Ureter (tissue), 1 donor: ENCODE measurements at places on chromosomes 1 and 21. TPM values are rescaled to one million over a fixed set of nuclear protein-coding genes. Genes with fewer than 3 reads are reported as not detected.

DNA sequence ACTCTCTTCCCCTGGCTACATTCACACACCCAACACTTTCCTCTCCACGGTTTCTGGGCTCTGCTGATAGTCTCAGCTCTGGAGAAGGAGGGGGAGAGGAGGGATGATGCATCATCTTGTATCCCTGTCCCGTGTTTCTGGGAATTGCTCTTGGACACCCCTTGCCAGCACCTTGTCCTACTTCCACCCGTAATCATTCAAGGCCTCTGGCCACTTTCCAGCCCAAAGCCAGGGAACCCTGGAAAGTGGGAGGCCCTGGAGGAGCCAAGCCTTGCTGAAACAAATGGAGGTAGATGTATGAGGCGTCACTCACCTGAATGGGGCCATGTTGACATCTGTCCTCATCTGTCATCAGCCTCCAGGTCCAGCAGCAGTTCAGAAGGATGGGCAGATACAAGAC lies 4.4 kb downstream of the PLEKHO1 start:
- peak; percentile 39 for DNase-seq

GRCh38 chr1:163069142-163069541 lies at the start of gene RGS4:
Gene RGS4, plus strand, starts transcription at chr1:163069361. Its CDS starts 124 bp downstream, at chr1:163069485.
- DNase-seq: peak; percentile 62

DNA sequence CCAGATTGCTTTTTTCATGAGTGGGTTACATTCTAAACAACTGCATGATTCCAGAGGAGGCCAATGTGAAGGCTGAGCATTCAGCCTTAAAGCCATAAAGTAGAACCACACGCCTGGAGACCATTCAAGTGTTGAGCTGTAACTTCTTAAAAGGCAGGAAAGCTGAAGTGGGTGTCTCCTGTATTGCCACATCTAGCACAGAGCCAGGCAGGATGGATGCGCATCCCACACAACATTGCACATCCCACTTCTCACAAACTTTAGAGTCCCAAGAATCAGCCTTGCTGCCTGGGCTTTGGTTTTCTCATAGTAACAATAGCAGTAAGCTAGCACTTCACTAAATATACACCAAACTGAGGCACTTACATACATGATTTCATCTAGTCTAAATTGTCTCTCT lies 151.7 kb downstream of the DAB1 start:
- no peak for DNase-seq

DNA sequence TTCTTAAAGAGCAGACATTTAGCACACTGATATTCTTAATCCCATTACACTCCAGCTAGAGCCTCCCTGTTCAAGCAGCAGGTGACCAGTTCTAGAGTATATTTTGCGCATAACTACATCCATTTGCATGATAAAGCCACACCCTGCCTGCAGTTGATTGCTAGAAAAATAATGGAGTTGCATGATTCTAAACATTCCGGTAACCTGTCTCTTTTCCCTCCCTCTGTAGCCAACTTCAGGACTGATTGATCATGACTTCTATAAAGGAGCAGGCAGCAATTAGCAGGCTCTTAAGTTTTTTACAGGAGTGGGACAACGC lies 14.9 kb downstream of the ARMH1 start:
- DNase-seq: no peak

GRCh38 chr1:118825619-118826018 lies 162.5 kb downstream of the TBX15 start:
- DNase-seq: no peak

DNA sequence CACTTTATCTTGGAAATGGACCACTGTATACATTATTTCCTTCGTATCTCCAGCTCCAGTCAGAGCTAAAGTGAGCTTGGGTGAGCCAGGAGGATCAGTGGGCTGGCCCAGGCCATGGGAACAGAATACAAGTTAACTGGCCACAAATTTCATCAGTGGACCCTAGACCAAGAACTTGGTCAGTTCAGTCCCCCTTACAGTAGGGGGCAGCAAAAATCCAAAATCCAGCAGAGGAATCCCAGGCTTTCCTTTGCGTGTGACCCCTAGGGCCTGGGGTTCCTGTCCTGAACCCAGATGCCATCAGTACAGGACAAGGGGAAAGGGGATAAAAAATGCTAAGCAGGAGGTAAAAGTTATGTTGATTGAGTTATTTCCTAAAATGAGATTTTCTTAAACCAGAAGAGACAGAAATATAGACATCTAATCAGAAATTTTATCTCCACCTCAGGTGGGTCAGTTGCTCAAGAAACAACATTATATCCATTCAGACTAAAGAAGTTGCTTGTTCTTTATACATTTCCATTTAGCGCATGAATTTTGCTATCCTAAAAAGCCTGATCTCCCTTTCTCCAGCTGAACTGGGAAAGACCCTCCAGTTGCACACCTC lies 24.1 kb upstream of the LCE5A start:
- no peak for DNase-seq

GRCh38 chr21:14547834-14548513 lies 1.9 kb upstream of the SAMSN1 start:
- no peak for DNase-seq

DNA sequence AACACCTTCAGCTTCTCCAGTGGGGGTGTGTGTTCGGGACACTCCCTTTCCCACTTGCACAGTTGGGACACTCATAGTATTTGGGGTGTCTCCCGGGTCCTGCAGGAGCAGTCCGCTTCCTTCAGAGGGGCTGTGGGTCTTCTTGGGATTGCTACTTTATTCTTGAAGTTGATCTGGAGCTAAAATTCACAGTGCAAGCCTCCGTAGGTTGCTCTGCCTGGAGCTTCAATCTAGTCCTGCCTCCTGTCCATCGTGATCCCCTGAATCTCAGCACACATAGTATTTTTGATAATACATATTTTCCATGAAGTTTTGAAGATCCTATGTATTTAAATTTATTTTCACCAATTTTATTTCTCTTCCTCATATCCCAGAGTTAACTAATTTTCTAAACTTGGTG lies 902.1 kb downstream of the LTN1 start:
- DNase-seq: no peak

GRCh38 chr1:112472142-112472541 lies 36.6 kb upstream of the WNT2B start:
- DNase-seq: no peak

DNA sequence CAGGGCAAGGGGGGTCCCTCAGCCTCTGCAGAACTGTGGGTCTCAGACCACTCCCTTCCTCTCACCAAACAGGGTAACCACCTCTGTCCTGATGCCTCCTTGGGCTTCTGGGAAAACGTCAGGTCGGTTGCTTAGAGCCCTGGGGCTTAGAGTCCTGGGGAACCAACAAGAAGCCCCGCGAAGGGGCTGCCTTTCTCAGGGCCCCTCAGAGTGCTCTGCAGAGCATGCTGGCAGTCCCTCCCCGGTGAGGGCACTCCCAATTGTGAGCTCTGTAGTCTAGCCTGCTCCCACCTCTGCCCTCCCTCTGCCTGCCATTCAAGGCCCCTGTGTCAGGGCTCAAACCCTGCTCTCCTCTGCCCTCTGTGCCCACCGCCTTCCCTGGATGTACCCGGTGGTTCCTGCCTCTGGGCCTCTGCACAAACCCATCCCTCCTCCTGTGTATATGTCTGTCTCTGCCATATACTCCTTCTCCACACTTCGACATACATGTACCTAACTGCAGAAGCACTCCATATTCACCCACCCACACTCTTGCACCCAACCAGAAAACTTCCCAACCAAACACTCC lies 92.3 kb downstream of the DMRTB1 start:
- no peak for DNase-seq

GRCh38 chr1:180415985-180416633 lies 86.3 kb downstream of the ACBD6 start:
- DNase-seq: no peak

DNA sequence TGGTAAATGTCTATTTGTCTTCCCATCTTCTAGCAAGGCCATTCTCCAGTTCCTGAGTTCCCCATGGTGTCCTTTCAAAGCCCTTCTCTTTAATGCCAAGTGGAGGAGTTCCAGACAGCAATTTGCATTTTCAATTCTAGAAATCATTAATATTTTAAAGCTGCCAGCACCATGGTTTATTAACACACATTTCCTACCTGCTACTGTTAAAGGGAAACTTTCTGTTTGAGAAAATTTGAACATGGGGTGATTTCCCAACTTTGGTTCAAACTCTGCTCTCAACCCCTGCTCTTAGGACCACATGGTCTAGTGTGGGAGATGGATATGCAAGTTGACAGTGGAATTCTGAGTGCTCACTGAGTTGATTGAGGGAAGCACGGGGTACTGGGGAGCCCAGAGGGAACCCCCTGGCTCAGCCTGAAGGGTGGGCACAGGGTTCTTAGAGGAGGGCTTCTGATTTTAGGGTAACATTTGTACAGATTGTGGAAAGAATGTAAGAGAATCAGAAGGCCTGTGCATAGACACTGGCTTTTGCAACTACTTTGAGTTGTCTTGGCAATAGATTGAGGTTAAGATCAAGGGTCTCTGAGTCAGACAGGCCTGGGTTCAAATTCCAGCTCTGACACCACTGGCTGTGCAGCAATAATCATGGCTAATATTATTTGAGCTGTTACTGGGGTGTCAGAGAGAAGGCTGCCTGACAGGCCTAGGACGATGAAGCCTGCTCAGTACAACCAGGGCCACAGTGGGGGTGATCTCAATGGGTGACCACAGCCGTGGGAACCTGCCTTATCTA lies 97.8 kb downstream of the BEND5 start:
- no peak for DNase-seq

DNA sequence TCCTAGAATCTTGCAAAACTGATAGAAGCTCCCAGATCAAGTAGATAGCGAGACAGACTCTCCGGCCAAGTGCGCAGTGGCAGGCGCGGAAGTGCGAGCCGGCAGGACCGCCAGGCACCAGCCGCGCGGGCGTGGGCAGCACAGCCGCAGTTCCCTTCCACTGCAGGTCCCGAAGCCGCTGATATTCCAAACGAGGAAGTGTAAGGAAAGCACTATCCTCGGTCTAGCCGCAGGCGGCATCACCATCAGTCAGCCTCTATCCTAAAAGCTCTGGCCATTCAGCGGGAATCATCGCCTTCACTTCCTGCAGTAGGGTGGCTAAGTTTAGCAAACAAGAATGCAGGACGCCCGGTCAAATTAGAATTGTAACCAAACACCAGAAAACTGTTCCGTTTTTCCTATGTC lies 710 bp downstream of the GLRX2 start:
- DNase-seq: peak; percentile 49

GRCh38 chr1:41408691-41409090 lies 47.5 kb downstream of the FOXO6 start:
- no peak for DNase-seq

DNA sequence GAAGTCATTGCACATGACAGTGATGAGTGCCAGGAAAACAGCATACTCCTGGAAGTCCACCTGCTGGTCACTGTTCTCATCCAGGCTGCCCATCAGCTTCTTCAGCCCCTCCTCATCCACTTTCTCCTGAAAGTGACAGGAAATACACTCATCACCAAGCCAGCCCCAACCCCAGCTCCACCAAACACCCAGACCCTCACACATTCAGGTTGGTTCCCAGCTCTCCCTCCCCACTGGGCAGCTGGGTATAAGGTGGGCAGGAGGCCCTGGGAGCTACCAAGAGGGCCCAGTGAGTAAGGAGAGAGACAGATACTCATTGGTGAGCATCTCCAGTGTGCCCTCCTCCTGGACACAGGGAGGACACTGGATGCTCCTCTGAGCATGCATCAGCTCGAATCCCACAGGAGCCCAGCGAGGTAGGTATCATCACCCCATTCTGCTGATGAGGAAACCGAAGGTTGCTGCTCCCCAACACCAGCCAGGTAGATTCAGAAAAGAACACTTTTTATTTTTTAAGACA lies 4.1 kb downstream of the S100A2 start:
- DNase-seq: peak; percentile 37

- no peak for DNase-seq
Measured at GRCh38 chr1:174174461-174175329, 15.4 kb downstream of the RABGAP1L start.

- DNase-seq: no peak
Measured at GRCh38 chr1:207839083-207839413, 71.9 kb downstream of the CD34 start.

- no peak for DNase-seq
Measured at GRCh38 chr1:216168546-216168945, 254.7 kb downstream of the USH2A start.

- DNase-seq: no peak
Measured at GRCh38 chr21:41831866-41832595, 47.1 kb downstream of the PRDM15 start.

GRCh38 chr1:110627764-110628163 lies 21.6 kb upstream of the KCNA2 start:
- DNase-seq: no peak

DNA sequence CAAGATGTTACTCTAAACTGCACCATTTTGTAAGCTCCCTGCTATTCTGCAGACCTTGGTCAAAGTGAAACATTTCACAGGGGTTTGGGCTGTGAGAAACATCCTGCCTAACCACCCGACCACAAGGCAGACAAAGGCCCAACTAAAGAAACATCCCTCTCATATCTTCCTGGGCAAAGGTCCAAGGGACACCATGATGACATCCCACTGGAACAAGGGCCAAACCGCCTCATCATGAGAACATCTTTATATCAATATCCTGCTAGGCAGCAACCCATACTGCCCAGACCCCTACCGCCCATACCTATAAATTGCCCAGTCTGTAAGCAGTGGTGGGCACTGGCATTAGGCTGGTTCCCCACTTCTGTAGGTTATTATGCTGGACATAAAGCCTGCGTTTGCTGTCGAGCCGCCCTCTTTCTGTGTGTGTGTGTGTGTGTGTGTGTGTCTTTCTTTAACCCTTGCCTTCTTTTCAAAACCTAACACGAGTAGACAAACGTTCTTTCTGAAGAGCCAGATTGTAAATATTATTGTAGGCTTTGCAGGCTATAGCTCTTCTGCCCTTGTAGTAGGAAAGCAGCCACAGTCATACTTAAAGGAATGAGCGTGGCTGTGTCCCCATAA lies 1.0 kb upstream of the PPIE start:
- DNase-seq: peak; percentile 41

- DNase-seq: no peak
Measured at GRCh38 chr1:114379358-114379757, 131.6 kb downstream of the TRIM33 start.

DNA sequence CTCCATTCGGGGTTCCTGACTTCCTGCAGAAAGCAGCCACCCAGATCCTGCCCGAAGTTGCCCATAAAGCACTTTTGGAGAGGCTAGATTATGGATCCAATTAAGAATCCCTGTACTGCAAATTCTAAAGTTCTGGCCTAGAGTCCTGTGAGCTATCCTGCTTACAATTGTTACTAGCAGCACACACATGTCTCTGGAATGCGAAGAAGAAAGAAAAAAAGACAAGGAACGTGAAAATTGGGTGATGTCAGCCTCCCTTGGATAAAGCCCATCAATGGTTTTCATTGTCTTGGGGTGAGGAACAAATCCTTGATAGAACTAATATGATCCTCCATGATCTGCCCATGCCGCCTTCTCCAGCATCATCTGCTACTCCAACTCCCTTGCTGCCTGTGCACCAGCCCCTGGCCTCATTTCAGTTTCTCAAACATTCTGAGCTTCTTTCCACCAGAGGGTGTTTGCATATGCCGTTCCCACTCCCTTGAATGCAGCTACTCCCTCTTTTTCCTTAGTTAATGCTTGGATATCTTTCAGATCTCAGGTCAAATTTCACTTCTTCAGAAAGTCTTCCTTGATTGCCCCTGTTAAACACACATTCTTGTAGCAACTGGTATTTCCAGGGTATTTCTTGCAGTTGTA lies 94.0 kb downstream of the ST6GALNAC5 start:
- DNase-seq: no peak

Gene AQP10
- not detected for total RNA-seq

Gene RNF186
- not detected for total RNA-seq

Gene S100A3
- total RNA-seq: 6.5 TPM

Gene AURKAIP1
- total RNA-seq: 102 TPM

Gene APOBEC4
- total RNA-seq: not detected

Gene FAM229A
- total RNA-seq: 5.5 TPM

Gene FAM131C
- total RNA-seq: 0.60 TPM

Gene PLPPR4
- total RNA-seq: 5.1 TPM

Gene KCNJ9
- not detected for total RNA-seq

Gene LCE1D
- total RNA-seq: not detected

Gene MYCL
- 84.3 TPM for total RNA-seq

Gene SPRR3
- 79.0 TPM for total RNA-seq

Gene KHDRBS1
- 139 TPM for total RNA-seq
